ENCODE measurements at places on chromosomes 7 and 10. TPM values are rescaled to one million over a fixed set of nuclear protein-coding genes. Genes with fewer than 3 reads are reported as not detected.

The SLC26A5 gene
- total RNA-seq = 0.84 TPM

The TAS2R38 gene
- total RNA-seq = not detected

The NMT2 gene
- total RNA-seq = 11.3 TPM

The OR2A7 gene
- 5.3 TPM for total RNA-seq

GRCh38 chr7:31096877-31097258 lies 44.8 kb downstream of the ADCYAP1R1 start:
- no peak for DNase-seq

DNA sequence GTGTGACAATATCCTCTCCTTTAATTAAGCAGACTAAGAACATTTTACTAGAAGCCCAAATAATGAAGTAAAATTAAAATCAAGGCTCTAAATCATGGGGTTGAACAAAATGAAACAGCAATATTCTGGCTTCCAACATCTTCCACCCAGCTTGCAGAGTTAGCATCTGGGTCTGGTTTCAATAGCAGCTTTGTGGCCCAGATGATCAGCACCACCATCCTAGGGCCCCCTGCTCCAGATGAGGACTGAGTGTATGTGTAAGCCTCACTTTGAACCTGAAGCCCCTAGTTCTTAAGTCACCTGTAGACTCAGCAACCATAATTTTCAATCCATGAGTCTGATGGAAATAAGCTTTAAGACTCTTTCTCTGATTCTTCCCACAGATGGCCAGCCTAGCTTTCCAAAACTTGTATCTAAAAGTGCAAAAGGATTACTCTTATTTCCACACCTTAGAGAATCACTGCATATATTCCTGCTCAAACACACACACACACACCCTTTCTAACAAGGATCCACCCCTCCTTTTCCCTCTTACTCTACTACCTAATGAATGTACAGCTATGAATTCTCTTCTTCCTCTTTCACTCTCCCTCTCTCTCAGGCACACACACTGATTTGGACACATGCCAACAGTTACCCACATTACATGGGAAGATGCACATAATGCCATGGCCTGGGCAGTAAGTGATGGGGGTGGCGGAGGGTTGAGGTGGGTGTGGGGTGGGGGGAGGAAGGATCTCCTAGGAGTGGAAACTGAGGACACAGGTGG lies 3.5 kb downstream of the DENND11 start:
- no peak for DNase-seq

GRCh38 chr10:24442234-24442633 lies 233.3 kb downstream of the KIAA1217 start:
- DNase-seq = no peak

DNA sequence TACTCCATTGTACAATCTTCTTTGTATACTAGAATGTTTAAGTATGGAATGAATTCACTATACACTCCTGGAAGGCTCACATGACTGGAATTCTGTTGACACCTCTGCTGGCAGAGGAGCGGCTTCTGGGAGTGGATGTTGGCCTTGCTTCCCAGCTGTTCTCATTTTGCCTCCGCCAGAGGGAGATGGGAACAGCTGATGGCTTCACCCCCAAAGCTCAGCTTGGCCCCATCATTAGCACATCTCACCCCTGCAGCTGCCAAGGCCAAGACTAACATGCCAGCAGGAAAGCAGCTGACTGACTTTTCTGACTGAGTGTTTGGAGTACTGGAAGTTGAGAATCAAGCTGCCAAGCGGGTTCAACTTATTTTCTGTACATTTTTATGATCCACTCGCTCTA lies 15.1 kb downstream of the ADAM12 start:
- peak; percentile 85 for DNase-seq

- no peak for DNase-seq
Observed at GRCh38 chr7:106095634-106096033, 16.5 kb downstream of the SYPL1 start.

DNA sequence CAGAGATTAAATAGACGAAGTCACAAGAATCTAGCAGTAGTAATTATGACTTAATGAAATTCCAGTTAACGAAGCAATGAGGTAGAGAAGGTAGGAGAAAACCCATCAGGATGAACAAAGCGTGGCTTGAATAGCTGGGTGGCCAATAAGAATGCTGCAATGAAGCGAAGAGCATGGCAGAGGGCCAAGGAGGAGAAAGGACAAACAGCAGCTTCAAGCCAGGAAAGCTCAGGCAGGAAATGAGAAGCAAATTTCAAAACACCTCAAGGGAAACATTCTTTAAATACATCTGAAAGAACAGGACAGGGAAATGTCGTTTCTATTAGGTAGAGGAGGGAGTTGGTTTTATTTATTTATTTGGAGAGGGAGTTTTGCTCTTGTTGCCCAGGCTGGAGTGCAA lies 122.5 kb downstream of the KIAA1217 start:
- peak; percentile 43 for DNase-seq

DNA sequence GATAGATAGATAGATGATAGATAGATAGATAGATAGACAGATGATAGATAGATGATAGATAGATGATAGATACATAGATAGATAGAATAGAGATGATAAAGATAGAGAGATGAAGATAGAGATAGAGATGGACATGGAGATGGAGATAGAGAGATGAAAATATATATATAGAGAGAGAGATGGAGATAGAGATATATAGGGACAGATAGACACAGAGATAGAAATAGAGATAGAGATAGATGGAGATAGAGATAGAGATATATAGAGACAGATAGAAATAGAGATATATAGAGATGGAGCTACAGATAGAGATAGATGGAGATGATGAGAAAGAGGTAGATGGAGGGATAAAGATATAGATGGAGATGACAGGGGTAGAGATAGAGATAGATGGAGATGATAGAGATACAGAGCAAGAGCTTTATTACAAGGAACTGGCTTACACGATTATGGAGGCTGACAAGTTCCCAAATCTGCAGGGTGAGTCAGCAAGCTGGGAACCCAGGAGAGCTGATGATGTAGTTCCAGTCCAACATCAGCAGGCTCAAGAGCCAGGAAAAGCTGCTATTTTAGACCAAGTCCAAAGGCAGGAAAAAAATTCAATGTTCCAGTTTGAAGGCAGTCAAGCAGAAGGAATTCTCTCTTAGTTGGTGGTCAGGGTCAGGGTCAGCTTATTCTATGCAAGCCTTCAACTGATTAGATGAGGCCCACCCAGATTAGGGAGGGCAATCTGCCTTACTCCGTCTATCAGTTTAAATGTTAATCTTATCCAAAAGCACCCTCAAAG lies 37.1 kb downstream of the CAV1 start:
- DNase-seq = no peak

- no peak for DNase-seq
Observed at GRCh38 chr7:43362652-43363034, 220.3 kb upstream of the STK17A start.
